Brain pericyte (primary cell): ENCODE measurements at places on chromosomes 13 and 19.

- DNase-seq: no peak
Measured at GRCh38 chr13:30744056-30744680, 8.8 kb downstream of the ALOX5AP start.

DNA sequence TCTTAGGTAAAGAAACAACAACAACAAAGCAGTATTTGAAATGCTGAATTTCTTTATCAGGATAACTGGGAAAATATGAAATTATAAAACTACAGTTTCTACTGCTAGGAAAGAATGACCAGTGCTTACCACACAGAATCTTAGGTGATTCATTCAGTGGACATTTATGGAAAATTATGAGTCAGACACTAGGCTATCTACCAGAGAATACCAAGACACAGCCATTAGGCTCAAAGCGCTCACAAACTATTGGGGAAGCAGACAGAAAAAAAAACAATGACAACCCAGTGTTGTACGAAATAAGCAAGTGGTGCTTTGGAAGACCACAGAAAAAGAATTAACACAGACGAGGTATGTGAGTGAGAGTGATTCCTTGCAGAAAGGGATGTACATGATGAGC, 1019.5 kb downstream of the PCDH9 start:
- DNase-seq: no peak

DNA sequence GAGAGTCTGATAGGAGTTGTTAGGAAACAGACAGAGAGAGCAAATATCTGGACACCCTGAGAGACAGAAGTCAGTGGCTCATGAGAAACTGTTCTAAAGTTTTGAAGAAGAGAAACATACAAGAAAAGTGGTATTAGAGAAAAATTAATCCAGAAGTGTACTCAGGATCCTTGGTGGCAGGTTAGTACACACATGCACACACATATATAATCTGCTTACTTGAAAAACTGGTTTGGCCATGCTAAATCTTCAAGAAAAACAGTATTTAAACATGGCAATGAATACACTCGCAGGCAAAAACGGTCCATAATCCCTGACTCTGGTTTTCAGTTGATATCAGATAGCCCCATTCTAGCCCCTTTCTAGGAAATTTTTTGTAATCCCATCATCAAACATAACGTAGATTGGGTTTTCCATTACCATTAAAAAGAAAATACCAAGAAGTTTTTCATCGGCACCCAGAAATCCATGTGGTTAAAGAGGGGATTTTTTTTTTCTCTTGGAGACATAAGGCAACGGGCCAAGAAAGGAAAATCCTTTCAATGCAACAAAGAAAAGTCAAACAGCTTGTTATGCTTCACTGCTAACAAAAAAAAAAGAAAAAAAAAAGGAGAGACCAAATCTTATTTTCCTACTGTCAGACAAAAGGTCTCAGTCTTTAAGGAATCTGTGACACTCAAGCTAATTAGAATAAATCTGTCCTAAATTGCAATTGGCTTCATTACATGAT, 178.0 kb upstream of the MIR17HG start:
- DNase-seq: no peak

DNA sequence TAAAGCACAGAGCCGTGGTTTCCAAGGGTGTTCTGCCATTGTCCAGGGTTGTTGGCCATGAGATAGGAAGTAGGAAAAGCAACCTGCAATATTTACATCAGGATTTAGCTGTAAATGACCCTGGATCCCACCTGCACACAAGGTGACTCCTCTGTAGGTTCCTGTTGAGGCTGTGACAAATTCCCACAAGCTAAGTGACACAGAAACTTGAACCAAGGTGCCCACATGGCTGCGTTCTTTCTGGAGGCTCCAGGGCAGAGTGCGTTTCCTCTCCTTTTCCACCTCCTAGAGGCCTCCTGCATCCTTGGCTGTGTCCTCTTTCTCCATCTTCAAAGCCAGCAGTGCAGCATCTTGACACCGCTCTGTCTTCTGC, 11.9 kb downstream of the CEACAM21 start:
- no peak for DNase-seq

DNA sequence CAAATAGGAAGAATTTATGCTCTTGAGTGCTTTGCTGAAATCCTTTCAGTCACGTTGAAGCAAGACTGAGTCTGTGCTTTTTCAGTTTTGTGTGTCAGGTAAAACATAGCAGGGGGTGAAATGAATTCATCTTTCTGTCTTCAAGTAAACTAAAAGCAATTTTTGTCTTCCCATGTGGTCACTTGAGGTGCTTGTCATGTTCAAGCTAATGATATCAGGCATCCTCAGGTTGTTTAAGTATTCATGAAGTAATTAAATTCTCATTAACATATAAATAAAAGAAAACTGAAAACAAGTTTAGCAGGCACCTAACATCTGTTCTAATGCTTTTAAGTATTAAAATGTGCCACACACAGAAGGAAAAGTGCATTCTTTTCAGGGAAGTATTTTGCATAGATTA, 2701.3 kb downstream of the PCDH9 start:
- DNase-seq: no peak

DNA sequence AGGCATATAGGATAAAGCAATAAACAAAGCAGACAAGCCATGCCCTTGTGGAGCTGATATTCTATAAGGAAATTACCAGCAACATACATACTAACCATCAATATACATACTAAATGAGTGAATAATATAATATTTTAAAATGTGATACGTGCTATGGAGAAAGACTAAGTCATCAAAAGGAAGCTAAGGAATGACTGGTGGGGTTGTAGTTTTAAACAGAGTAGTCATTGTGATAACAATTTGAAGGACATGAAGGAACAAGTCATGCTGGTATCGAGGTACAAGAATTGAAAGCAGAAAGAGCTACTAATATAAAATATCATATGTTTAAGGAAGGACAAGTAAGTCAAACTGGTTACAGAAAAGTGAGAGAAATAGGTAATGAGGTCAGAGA, 894.9 kb upstream of the PCDH9 start:
- no peak for DNase-seq

GRCh38 chr19:15550929-15551292, 42.6 kb downstream of the CYP4F22 start:
- no peak for DNase-seq

- no peak for DNase-seq
Measured at GRCh38 chr13:44362394-44363040, 11.1 kb upstream of the SERP2 start.

GRCh38 chr19:47497821-47498520, 14.0 kb upstream of the KPTN start:
- no peak for DNase-seq

GRCh38 chr13:32496599-32497160, 41.9 kb downstream of the N4BP2L2 start:
- DNase-seq: no peak

- no peak for DNase-seq
Measured at GRCh38 chr19:16325641-16326400, 1.2 kb downstream of the KLF2 start.

DNA sequence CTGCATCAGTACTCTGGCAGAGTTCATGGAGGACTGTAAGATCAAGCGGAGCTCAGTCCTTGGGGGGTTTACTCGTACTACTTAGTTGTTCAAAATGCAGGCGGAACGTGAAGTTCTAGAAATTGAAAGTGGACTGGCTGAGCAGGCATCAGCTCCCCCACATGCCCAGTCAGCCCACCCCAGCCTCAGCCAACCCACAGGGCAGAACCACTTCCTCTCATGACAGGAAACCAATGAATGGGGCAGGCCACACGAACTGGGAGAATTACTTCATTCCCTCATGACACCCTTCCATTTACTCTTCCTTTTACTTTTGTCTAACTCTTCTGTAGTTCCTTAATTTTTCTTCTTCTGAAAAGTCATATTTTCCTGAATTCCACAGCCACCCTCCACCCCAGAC, 71.9 kb downstream of the FLT1 start:
- DNase-seq: no peak

DNA sequence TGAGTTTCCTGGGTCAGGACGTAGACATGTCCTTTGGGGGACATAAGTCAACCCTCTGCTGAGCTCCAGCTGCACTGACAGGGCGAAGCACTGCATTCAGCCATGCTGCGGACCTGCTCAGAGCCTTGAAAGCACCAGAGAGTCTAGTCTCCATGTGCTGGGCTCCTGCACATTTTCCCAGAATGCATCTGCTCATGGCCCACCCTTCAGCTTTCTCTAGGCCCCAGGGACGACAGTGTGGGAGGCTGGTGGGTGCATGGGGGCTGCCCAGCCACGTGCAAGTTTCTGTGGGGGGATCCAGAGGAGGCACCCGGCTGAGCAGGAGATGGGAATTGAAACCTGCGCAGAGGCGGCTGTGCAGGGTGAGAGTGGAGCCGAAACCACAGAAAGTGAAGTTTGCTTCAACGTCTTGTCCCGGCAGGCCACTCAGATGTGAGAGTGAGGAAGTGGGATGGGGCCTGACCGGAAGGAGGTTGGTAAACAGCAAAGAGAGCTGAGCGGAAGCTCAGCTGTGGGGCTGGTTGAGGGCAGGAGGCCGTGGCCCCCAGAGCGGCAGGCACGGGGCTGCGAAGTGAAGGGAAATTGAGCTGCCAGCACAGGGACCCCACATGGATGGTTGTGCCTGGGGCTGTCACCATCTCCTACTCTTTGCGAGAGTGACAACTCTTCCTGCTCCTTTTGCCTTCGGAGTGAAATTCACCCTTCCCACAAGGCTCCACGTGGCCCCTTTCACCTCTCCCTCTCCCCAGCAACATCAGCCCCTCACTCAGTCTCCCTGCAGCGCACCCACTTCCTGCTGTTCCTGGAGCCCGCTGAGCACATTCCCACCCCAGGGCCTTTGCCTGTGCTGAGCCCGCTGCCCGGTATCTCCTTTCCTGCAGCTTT, 11.8 kb downstream of the PGLS start:
- no peak for DNase-seq

- DNase-seq: no peak
Measured at GRCh38 chr13:99228737-99229691, 28.4 kb downstream of the UBAC2 start.

GRCh38 chr19:42400404-42400803, 10.3 kb upstream of the CNFN start:
- no peak for DNase-seq

DNA sequence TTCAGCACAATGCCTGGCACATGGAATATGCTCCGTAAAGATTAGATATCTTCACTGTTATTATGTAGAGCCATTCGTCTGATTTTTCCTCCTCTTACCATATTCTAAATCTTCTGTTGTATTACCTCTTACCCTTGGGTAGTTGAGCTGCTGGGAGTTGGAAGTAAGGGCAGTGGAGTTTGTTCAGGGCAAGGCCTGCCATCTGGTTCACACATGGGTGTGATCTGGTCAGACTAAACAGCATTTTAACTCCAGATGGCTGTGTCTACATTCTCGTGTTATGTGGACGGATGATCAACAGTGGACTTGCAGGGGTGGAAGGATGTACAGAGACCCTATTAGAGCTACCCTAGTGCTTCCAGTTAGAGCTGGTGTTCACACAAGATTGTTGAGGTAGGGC, 164.9 kb downstream of the ZIC5 start:
- no peak for DNase-seq

- DNase-seq: no peak
Measured at GRCh38 chr19:21789466-21790085, 22.2 kb upstream of the ZNF100 start.

DNA sequence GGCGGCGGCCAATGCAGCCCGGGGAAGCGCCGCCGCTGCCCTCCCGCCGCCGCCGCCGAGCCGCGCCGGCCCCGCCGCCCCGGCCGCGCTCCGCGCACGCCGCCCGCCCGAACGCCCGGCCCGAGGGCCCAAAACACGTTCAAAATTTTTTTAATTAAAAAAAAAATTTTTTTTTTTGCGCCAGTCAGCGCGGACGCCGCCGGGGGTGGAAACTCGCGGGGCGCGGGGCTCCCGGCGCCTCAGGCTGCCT, 468 bp downstream of the HMGB1 start:
- no peak for DNase-seq

DNA sequence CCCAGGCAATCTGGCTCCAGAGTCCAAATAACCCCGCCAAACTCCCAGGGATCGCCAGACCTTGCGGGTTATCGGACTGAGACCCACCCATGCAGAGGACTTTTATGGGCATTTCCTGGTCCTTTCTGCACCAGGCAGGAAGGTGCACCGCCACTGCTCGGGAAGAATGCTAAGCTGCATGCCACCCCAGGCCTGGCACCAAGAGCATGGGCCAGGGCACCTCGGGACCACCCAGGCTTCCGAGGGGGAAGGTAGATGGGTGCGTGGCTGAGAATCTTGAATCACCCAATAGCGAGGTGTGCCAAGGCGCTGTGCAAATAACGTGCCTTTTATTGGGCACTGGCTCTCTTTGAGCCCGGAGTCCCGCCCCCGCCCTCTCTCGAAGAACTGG, 422 bp upstream of the ZNF575 start:
- DNase-seq: no peak
